ENCODE measurements at places on chromosomes 1 and 21.

GRCh38 chr1:30774550-30775432 lies 17.2 kb upstream of the LAPTM5 start:
- H3K4me3 ChIP-seq, result no peak overlapping the region
- H3K27ac ChIP-seq, result no peak overlapping the region
- peaks cover 4% of the 10 kb centered on the region for H3K4me1 ChIP-seq
- H3K36me3 ChIP-seq, result no peaks in the 10 kb centered on the region

DNA sequence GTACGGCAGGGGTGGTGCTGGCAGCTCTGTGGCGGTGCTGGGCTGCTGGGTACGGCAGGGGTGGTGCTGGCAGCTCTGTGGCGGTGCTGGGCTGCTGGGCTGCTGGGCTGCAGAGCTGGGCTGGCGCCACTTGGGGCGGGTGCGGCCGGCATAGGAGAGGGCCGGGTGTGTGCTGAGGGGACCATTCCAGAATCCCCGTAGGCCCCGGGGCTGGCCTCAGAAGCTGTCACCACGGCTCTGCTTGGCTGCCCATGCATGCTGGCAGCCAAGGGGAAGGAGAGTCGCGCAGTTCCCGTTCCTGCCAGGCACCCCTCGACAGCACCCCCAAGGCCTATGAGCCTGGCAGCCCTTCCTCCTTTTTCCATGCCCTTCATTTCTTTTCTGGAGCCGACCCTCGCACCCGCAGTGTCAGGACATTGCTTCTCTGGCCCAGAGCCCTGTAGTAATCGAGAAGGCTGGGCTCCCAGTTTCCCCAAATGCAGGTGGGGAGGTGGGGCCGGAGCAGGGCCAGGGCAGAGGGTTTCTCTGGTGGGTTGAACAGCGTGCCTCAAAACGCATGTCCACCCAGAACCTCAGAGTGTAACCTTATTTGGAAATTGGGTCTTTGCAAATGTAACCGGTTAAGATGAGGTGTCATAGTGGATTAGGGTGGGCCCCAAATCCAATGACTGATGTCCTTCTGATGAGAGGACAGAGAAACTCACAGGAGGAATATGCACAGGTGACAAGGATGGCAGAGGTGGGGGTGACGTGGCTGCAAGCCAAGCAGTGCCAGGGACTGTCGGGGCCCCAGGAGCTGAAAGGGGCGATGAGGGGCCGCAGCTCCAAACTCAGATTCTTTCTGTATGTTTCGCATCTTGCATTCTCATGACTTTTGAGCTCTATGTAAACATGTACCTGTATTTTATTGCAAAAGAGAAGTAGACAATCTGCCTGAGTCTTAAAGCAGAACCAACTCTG lies 71.0 kb upstream of the ACTRT2 start:
- H3K4me3 ChIP-seq, result no peak overlapping the region
- no peaks in the 10 kb centered on the region for H3K36me3 ChIP-seq
- peaks cover 88% of the 10 kb centered on the region for H3K27me3 ChIP-seq
- no peak for DNase-seq
- no peak overlapping the region for H3K27ac ChIP-seq

DNA sequence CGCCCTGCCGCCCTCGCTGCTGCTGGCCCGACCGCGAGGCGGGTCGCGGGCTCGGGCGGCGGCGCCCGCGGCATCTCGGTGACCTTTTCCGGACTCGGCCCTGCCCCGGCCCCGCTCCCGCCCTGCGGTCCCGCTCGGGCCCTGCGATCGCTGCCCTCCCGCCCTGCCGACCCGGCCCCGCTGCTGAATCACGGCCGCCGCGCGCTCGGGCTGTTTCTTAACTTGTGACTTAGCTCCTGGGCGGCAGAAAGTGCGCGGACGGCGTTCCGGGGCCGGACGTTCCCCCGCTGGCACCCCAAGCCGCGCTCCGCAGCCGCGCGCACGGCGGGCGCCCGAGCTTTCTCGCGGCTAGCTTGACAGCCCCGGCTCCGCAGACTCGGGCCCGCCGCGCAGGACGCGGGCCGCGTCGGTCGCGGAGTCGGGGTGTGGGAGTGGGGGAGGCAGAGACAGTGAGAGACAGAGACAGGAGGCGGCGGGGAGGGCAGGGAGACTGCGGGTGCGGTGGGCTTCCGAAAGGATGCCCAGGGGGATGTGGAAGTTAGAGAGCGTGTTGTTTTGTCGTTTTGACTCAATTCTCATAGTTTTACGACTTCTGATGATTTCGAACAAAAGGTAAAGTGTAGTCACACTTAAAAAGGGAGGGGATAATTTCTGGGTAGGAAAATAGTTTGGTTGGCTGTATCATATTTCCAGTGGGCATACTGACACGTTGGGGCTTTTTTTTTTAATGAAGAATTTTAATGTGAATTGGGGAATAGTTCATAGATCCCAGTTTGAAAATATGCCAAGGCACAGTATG lies 49.8 kb downstream of the PRDM2 start:
- H3K4me1 ChIP-seq, result peaks cover 24% of the 10 kb centered on the region
- H3K4me3 ChIP-seq, result peak overlapping the region; percentile 68
- H3K27ac ChIP-seq, result peak overlapping the region; percentile 47

DNA sequence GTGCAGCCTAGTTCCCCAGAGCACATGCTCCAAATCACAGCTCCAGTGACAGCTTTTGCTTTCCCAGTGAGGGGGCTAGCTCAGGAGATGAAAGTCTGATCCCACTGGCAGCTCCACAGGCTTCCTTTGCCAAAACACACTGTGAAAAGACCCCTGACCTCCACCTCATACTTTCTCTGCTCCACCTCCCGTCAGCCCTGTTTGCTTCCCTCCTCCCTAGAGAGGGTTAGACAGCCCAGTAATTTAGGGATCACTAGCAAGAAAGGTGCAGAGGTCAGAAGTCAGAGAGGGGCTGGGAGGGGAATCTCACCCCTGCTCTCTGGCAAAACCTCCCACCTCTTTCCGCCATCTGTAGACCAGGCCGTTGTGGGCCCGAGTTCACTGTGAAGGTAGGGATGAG lies 62.8 kb downstream of the PLXNA2 start:
- H3K27me3 ChIP-seq, result no peaks in the 10 kb centered on the region
- H3K4me3 ChIP-seq, result no peak overlapping the region
- H3K4me1 ChIP-seq, result peaks cover 81% of the 10 kb centered on the region
- no peaks in the 10 kb centered on the region for H3K36me3 ChIP-seq
- no peak for DNase-seq

DNA sequence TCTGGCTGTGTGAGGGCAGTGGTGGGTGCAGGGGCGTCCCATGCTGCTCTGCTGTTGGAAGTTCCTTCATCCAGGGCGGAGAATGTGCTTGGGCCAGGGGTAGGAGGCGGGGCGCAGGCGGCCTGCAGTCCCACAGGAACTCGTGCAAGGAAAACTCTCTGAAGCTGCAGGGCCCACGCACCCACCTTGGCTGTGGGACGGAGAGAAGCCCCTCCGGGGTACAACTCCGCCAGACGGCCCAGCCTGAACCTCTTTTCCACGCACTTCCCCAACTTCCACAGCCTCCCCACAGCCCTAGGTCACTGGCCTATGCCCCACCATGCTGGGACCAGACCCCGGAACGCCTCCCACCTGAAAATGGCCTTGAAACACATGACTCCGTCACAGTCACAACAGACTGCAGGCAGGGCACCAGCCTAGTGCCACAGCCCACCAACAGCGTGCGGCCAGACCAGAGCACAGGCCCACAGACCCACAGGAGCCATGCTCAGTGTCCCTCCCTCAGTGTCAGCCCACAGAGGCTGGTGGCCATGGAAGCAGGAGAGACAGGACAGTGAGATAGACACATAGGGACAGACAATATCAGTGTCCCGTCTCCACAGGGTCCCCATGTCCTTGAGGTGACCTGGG lies 47.8 kb downstream of the WNT9A start:
- no peak overlapping the region for H3K4me3 ChIP-seq
- no peaks in the 10 kb centered on the region for H3K27me3 ChIP-seq
- DNase-seq, result no peak

DNA sequence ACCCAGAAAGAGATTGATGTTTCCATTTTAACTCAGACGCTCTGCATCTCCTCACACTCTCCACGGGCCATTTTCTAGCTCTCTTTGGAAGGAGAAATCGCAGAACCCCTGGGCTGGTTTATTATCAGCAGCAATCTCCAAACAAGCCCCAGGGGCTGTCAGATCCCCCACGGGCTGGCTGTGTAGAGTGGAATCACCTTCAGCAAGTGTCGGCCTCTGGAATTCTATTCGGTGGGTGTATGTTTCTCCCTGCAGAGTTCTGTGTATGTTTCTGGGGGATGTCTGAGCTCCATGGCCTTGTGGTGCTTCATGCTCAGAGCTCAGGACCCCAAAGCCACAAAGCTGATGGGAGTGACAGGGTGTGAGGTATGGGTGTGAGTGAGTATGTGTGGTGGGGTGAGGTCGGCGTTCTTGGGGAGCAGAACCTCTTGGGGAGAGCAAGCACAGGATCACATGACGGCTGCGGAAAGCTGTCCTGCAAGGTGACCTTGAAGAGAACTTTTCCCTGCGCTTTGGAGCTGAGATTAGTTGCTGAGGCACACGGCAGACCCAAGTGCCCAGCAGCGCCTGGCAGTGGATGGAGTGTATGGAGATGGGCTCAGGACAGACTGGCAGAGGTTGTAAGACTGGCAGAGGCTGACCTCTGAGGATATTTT lies 489 bp downstream of the ACOT11 start:
- H3K36me3 ChIP-seq, result no peaks in the 10 kb centered on the region
- no peak overlapping the region for H3K27ac ChIP-seq
- H3K4me3 ChIP-seq, result no peak overlapping the region
- H3K27me3 ChIP-seq, result no peaks in the 10 kb centered on the region
- no peak for DNase-seq

DNA sequence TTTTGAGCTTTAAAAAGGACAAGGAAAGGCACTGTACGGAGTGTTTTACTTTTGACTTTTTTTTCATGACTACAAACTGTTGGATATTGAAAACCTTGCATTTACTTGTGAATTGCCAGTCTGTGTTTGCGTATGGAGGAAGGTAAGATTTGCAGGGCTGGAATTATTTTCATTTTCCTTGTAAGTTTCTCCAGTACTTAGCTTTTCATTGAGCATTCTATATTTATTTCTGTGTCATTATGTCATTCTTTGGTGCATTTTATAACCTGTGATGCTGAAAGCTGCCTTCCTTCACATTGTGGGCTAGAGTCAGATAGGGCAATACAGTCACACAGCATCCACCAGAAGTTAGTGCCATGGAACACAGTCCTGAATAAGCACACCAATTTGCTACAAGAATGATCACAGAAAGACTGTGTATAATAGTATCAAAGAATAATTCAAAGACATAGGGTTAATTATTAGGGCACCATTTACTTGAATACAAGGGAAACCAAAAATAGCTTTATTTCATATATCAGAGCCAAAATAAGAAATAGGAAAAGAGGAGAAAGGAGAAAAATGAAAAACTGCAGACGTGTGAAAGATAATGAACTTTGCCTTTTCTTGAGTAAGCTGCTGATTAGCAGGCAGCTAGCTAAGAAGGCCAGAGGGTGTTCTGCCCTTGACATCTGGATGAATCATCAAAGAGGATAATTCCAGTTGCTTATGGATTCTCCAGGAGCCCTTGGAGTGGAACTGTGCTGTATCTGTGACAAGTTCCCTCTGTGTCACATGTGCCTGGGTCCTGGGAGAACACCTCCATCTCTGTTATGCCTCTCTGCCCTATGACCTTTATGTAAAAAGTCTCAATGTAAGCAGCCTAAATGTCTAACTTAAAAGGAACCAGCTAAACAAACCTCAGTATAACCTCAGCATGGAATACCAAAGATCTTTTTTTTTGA lies 8.0 kb upstream of the FAM20B start:
- H3K4me3 ChIP-seq, result peak overlapping the region; percentile 35
- H3K36me3 ChIP-seq, result no peaks in the 10 kb centered on the region
- no peaks in the 10 kb centered on the region for H3K27me3 ChIP-seq
- DNase-seq, result peak; percentile 45

GRCh38 chr1:12541274-12542137 lies 76.5 kb downstream of the DHRS3 start:
- H3K27ac ChIP-seq, result no peak overlapping the region
- H3K36me3 ChIP-seq, result no peaks in the 10 kb centered on the region
- DNase-seq, result no peak
- no peaks in the 10 kb centered on the region for H3K4me1 ChIP-seq
- H3K27me3 ChIP-seq, result no peaks in the 10 kb centered on the region
- H3K4me3 ChIP-seq, result no peak overlapping the region

- DNase-seq, result no peak
- H3K27me3 ChIP-seq, result peaks cover 7% of the 10 kb centered on the region
- H3K4me1 ChIP-seq, result no peaks in the 10 kb centered on the region
- no peak overlapping the region for H3K27ac ChIP-seq
- H3K36me3 ChIP-seq, result no peaks in the 10 kb centered on the region
- H3K4me3 ChIP-seq, result no peak overlapping the region
These were observed 586.3 kb downstream of the LRRIQ3 start for GRCh38 chr1:73611681-73612080.

DNA sequence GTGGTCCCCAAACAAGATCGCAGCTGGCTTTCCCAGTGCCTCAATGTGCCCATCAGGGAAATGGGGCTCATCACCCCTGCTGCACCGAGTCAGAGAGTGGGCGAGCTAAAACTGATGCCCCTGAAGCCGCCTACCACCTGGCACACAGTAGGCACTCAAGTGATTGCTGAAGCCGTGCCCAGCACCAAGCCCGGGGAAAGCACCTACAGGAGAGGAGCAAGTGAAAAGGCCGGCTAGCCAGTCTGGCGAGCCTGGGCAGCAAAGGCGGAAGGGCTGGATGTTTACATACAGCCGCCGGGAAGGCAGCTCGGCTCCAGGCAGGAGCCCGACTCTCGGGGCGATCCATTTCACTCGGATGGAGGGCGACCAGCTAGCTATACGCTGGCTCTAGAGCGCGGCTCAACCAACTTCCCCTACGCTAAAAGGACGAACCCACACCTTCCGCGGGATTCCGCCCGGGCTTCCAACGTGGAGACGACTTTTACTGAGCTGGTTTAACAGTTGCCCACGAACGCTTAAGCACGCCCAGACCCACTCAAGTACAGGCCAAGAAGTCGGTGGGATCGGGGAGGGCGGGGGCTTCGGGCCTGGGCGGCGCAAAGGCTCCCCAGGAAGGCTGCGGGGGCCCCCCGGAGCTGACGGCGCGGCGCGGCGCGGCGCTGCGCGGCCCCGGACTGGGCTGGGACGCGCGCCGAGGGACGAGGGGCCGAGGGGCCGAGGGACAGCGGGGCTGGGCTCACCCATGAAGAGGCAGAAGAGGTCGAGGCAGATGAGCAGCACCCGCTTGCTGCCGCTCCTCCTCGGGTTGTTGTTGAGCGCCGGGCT lies 1.0 kb downstream of the PLPP3 start:
- H3K4me3 ChIP-seq, result peak overlapping the region; percentile 94
- peak; percentile 66 for DNase-seq
- peak overlapping the region; percentile 68 for H3K27ac ChIP-seq
- no peaks in the 10 kb centered on the region for H3K36me3 ChIP-seq
- H3K4me1 ChIP-seq, result peaks cover 36% of the 10 kb centered on the region

GRCh38 chr1:183137782-183138181 lies 48.3 kb upstream of the LAMC2 start:
- DNase-seq, result no peak
- H3K4me3 ChIP-seq, result no peak overlapping the region
- H3K36me3 ChIP-seq, result peaks cover 36% of the 10 kb centered on the region

GRCh38 chr1:90223401-90223800 lies 228.5 kb downstream of the ZNF326 start:
- no peak overlapping the region for H3K4me3 ChIP-seq
- no peak for DNase-seq
- no peaks in the 10 kb centered on the region for H3K4me1 ChIP-seq
- H3K27ac ChIP-seq, result no peak overlapping the region
- no peaks in the 10 kb centered on the region for H3K36me3 ChIP-seq
- peaks cover 10% of the 10 kb centered on the region for H3K27me3 ChIP-seq

- 0 out of 2 replicates have a peak, but pooled peaks cover 1% of the 10 kb centered on the region for H3K36me3 ChIP-seq
- peaks cover 24% of the 10 kb centered on the region for H3K4me1 ChIP-seq
- peak; percentile 71 for DNase-seq
- H3K27me3 ChIP-seq, result no peaks in the 10 kb centered on the region
- no peak overlapping the region for H3K4me3 ChIP-seq
These were observed 3.9 kb upstream of the CDC42 start for GRCh38 chr1:22048351-22049192.

GRCh38 chr21:45130324-45130774 lies 56.0 kb downstream of the ADARB1 start:
- peaks cover 29% of the 10 kb centered on the region for H3K4me1 ChIP-seq
- DNase-seq, result peak; percentile 86
- H3K36me3 ChIP-seq, result no peaks in the 10 kb centered on the region
- H3K27me3 ChIP-seq, result no peaks in the 10 kb centered on the region
- H3K27ac ChIP-seq, result peak overlapping the region; percentile 69

Measured in PC-3 (cell line).